ENCODE measurements at places on chromosomes 7 and 10. TPM values are rescaled to one million over a fixed set of nuclear protein-coding genes. Genes with fewer than 3 reads are reported as not detected.

DOCK1 gene
- polyA plus RNA-seq: 7.8 TPM

BTBD16 gene
- not detected for polyA plus RNA-seq

TFPI2 gene
- 6.5 TPM for polyA plus RNA-seq

SMKR1 gene
- 0.16 TPM for polyA plus RNA-seq

VSTM4 gene
- polyA plus RNA-seq: 9.9 TPM

DNA sequence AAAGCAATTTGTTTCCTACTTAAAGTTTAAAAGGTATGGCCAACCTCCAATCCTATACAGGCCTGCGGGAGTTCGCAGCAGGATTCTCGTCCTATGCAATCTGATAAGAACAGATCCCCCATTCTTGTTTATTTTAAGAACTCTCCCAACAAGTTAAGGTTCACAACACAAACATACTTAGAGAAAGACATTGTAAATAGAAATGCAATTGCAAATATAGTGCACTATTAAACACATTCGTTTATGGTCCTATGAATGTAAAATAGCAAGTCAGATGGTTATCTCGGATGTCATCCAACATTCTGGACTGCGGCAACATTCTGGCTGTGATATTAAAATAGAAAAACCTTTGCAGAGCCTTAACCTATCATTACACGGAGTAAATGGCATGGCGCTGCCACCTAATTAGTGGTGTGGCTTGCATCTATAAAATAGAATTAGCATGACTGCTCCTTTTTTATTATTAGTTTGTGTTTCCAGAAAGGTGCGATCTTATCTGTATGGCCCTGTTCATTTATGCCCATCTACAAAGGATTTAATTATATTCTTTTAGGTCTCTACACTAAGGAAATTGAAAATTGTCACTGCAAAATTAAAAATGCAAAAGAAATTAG lies 37.0 kb downstream of the BEND7 start:
- no peak for DNase-seq

DNA sequence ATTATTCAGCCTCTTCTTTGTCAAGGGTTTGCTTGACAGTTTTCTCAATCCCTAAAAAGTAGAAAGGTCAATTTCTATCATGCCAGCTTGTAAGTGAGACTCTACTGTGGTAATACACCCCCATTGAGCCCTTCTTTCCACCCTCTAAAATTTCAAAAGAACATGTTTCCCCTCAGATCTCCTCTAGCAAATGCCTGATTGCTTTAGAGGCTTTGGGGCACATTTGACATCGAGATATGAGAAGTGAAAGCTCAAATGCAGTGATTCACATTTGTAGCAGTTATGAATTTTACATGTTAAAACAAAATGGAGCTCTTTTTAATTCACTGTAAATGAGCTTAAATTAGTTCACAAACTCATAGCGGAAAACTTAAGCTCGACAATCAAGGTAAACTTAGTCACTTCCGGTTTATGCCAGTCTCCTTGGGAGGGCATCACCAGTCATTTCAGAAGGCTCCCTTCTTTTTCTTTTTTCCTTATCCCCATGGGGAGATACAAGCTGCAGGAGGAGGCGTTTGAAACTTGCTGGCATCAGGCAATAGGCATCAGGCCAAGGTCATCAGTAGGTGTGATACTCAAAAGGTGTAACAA lies 55.3 kb upstream of the ADO start:
- DNase-seq: no peak

- no peak for DNase-seq
These were observed 293.0 kb downstream of the ZWINT start for GRCh38 chr10:56068040-56068439.

GRCh38 chr10:31401287-31401686 lies 82.3 kb downstream of the ZEB1 start:
- DNase-seq: no peak

DNA sequence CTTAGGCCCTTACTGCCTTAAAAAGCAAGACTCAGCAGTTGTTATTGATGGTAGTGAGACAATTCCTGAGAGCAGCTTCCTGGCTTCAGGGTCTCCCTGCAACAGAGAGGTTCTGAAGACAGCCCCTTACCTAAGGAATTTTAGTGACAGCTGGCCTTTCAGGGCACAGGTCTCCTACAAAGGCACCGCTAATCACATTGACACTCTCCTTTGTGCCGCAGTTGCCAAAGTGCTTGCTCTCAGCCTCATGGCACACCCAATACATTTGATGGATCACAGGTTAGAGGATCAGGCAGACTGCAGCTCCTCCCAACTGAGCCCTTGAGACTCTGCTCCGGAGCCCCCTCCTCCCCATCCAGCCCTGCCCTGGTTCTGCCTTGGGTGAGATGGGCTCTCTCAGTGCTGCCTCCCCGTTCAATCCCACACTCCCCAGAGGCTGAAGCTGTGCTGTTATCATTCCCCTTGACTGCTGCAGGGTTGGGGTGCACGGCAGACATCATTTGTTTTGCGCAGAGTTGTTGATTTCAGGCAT lies 198.2 kb downstream of the EMX2 start:
- DNase-seq: no peak

DNA sequence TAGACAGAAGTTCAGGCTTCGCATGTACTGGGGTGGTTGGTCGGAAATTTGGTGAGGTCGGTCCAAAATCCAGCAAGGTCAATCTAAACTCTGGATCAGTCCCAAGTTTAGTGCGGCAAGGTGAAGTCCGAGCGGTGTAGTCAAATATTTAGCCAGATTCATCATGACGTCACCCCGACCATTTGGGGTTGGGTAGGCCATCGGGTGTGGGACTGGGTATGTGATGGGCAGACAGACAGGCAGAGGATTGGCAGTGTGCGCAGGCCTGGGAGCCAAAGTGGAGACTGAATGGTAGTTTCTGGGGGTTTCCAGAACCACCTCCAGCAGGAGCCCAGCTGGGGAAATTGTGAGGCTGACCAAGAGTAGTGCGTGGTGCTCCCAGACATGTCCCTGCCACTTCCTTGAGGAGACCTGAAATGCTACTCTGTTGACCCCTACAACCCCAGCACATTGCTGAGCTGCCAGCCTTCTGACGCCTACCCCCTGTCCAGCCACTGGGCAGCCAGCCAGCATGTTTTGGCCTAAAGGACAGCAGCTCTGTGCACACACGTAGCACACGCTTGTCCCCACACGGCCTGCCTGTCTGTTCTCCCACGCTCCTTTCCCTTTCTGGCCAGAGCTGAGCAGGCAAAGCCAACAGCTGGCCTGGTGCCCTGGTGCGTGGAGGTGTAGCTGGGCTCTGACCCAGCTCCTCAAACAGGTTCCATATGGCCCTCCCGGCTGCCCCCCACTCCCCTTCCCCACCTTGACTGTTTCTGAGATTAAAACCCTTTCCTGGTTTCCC lies 55.9 kb downstream of the FAM241B start:
- peak; percentile 87 for DNase-seq

- no peak for DNase-seq
These were observed 4.7 kb downstream of the ATP5MF start for GRCh38 chr7:99461221-99461620.

GRCh38 chr10:86292462-86293395 lies 73.9 kb downstream of the GRID1 start:
- DNase-seq: no peak

DNA sequence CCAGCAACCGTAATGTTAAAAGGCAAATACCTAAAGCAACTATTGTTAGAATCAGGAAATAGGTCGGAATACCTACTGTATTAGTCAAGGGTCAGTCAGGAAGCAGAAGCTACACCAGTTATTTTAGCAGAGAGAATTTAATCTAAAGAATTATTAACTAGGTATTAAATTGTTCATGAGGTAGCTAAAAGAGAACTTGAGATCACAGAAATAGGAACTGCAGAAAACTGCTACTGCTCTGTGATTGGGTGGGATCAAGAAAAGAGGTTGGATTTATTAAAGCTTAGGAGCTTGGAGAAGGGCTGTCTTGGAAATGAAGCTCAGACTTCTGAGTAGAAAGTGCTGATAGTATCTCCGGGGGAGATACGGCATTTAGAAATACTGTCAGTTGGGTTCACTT lies 20.0 kb upstream of the ZNF438 start:
- no peak for DNase-seq

DNA sequence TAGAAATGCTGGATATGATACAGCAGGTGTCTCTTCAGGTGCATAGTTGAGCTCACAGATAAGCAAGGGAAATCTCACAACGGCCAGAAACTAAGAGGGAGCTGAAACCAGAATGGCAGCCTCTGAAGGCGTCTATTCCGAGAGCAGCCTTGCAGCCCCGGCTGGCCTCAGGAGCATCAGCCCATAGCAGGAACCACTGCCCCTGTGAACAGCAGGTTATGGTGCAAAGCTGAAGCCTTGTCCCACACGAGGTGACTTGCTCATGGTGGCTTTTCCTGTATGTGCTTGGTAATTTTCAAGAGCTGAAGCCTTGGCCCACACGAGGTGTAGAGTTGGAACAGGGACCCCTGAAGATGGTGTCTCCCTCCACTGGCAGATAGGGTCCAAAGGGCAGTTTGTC lies 33.2 kb downstream of the BNIP3 start:
- DNase-seq: no peak

DNA sequence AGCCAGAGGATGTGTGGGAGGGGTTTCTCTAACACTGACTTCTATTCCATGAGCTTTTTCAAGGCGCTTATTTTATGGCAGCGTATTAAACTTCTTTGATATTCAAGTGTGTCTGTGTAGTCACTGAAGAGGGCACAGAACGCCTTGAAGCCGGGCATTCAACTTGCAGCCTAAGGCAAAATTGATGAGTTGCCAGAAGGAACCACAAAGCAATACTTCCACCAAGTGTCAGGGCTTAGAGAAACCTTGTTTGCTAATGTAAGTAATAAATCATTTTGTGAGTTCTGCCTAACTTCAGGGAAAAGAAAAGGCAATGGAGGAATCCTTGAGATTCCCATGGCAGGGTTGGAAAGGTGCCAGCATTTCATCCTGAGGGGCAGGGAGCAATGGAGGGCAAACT lies 163.8 kb downstream of the LCOR start:
- DNase-seq: no peak

Measured in right cardiac atrium (tissue), 5 donors.